ENCODE measurements at places on chromosomes 13 and 19.

DNA sequence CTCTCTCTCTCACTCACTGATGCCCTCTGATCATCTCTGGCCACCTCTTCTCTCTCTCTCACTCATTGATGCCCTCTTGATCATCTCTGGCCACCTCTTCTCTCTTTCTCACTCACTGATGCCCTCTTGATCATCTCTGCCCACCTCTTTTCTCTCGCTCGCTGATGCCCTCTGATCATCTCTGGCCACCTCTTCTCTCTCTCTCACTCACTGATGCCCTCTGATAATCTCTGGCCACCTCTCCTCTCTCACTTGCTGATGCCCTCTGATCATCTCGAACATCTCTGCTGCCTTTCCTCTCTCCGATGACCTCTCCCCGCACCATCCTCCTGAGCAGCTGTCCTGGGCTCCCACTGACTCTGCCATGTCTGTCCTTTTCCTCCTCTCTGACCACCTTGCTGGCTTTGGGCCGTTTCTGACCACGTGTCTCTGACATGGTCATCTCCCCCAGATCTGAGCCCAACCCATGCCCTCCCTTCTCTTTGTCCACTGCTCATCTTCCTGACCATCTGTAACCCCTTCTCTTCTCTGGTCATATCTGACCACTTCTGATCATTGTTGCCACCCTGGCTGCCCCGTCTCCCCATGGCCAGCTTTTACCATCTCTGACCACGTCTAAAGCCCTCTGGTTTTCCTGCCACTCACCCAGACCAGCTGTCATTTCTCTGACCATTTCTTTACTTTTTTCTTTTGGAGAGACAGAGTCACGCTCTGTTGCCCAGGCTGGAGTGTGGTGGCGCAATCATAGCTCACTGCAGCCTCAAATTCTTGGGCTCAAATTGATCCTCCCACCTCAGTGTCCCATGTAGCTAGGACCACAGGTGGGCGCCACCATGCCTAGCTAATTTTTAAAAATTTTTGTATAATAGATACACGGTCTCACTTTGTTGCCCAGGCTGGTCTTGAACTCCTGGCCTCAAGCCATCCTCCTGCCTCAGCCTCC, 2.4 kb downstream of the LRFN3 start:
- no peak for DNase-seq

GRCh38 chr19:56595548-56595899, 422 bp downstream of the ZNF71 start:
- DNase-seq, result no peak

- peak; percentile 7 for DNase-seq
These were observed 329.3 kb downstream of the SPRY2 start for GRCh38 chr13:80011448-80012212.

- DNase-seq, result no peak
These were observed 41.7 kb downstream of the UNC13A start for GRCh38 chr19:17646441-17646840.

GRCh38 chr13:99004978-99005377, 27.1 kb upstream of the DOCK9 start:
- no peak for DNase-seq

DNA sequence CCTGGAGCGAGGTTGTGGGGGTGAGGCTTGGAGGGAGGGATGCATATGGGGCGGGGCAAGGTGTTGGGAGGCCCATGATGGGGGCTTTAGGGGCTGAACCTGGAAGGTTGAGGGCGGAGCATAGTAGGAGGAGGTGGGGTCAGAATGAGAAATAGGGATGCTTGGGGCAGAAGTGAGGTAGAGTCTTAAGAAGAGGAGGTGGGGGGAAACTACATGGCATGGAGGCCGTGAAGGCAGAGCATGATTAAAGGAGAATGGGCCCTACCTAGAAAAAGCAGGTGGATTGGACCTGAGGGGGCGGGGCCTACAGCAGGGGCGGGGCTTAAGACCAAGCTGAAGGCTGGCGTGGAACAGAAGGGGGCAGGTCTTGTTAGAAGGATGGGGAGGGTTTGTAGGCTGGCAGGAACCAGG, 799 bp downstream of the NR1H2 start:
- DNase-seq, result no peak

- DNase-seq, result peak; percentile 7
These were observed 126.7 kb downstream of the MAB21L1 start for GRCh38 chr13:35349673-35350278.

GRCh38 chr19:19259741-19260140, 13.4 kb downstream of the TM6SF2 start:
- DNase-seq, result no peak

DNA sequence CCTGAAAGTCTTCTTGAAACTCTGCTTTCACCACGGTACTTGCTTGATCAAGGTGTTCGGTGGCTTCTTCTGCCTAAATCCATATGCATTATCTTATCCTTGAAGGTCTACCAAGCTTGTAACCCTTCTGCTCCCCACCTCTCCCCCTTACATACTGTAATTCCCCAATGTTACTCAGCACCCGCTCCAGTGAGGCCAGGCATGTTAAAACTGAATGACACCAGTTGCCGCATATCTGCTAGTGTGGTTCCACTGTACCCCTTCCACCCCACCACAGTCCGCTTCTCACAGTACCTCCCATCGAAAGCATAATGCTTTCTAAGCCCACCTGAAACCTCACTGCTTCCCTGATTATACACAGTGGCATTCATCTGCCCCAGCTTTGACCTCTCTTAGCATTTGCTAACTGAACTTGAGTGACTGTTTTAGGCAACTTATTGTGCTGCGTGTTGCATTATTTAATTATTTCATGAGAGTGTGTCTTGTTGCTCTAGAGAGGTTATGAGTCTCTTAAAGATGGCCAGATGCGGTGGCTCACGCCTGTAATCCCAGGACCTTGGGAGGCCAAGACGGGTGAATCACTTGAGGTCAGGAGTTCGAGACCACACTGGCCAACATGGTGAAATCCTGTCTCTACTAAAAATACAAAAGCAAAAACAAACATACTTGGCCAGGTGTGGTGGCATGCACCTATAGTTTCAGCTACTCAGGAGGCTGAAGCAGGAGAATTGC, 87.6 kb upstream of the MBNL2 start:
- DNase-seq, result no peak

DNA sequence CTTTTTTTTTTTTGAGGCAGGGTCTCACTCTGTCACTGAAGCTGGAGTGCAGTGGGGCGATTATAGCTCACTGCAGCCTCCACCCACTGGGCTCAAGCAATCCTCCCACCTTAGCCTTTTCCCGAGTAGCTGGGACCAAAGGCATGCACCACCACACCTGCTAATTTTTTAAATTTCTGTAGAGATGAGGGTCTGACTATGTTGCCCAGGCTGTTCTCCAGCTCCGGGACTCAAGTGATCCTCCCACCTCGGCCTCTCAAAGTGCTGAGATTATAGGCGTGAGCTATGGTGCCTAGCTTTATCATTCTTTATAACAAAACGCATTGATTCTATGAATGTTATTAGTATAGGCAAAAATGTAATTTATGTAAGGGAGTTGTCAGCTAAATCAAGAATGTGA, 17.9 kb upstream of the LYPD3 start:
- no peak for DNase-seq

DNA sequence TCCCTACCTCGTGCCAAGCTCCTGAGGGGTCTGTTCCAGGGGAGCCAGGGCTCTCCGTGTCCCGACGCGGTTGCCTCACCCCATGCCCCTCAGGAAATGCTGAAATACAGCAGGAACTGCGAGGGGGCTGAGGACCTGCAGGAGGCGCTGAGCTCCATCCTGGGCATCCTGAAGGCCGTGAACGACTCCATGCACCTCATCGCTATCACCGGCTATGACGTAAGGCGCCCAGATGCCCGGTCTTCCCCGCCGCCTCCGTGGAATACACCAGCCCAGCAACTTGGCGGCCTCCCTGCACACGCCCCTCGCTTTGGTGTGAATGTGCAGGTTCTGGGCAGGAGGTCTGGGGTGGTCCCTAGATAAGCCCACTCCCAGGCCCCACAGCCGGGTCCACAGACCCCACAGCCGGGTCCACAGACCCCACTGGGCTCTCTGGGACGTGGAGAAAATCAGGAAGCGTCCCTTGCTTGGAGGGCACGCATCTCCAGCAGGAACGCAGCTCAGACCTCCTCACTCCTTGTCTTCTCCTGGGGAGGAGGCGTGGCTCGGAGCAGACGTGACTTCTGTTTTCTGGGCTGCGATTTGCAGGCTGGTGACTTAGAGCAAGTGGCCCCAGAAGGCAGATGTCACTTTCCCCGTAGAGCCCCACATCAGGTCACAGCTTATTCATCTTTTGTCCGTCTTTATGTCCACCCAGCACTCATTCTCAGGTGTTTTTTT, 19.4 kb upstream of the F7 start:
- no peak for DNase-seq

All from gastrocnemius medialis (tissue), 4 donors.